ENCODE measurements at places on chromosomes 3 and 15.

- no peaks in the 10 kb centered on the region for H3K36me3 ChIP-seq
- H3K27ac ChIP-seq, result no peak overlapping the region
- no peak for DNase-seq
- no peaks in the 10 kb centered on the region for H3K27me3 ChIP-seq
- no peaks in the 10 kb centered on the region for H3K4me1 ChIP-seq
- H3K4me3 ChIP-seq, result no peak overlapping the region
Observed at GRCh38 chr15:88986949-88987590, 73.9 kb upstream of the MFGE8 start.

DNA sequence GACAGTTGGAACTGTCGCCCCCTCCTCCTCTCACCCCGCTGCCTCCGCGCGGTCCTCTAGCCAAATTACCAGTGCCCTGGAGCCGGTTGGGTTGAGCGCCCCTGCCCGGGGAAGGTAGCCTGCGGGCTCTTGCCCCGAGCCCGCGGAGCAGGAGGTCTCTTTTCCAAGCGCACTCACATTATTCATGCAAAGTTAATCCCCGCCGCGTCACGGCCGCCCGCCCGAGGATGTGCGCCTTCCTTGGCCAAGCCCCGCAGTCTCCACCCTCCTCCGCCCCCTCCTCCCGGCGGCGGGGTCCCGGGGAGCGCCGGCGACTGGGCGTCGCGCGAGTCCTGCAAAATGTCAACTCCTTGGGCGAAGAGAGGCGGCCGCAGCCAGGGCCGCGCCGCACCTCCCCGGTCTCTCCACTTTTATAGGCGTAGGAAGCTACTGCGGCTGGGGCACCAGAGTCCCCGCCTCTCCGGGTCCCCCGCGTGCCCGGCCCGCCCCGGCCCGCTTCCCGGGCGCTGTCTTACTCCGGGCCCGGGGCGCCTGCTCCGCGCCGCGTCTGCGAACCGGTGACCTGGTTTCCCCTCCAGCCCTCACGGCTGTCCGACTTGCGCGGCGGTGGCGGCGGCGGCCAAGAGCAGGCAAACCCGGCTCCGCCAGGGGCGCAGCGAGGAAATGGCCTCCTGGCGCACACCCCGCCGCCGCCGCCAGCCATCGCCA is at the start of gene THRB:
TSS of gene THRB (minus strand) at position 233 of the 708 bp plus-strand sequence.
- H3K27ac ChIP-seq, result peak within 1 kb of the TSS; percentile 91
- peak; percentile 73 for DNase-seq
- no peaks in the 10 kb centered on the region for H3K4me1 ChIP-seq
- H3K27me3 ChIP-seq, result peaks cover 10% of the 10 kb centered on the region
- H3K4me3 ChIP-seq, result peak within 1 kb of the TSS; percentile 61

GRCh38 chr15:95929232-95929846 is 401.2 kb upstream of the NR2F2 start:
- no peak for DNase-seq
- H3K27ac ChIP-seq, result no peak overlapping the region
- no peaks in the 10 kb centered on the region for H3K4me1 ChIP-seq
- no peak overlapping the region for H3K4me3 ChIP-seq

GRCh38 chr15:52699457-52699856 is 20.3 kb upstream of the ATOSA start:
- no peak overlapping the region for H3K4me3 ChIP-seq
- DNase-seq, result no peak
- no peaks in the 10 kb centered on the region for H3K36me3 ChIP-seq

DNA sequence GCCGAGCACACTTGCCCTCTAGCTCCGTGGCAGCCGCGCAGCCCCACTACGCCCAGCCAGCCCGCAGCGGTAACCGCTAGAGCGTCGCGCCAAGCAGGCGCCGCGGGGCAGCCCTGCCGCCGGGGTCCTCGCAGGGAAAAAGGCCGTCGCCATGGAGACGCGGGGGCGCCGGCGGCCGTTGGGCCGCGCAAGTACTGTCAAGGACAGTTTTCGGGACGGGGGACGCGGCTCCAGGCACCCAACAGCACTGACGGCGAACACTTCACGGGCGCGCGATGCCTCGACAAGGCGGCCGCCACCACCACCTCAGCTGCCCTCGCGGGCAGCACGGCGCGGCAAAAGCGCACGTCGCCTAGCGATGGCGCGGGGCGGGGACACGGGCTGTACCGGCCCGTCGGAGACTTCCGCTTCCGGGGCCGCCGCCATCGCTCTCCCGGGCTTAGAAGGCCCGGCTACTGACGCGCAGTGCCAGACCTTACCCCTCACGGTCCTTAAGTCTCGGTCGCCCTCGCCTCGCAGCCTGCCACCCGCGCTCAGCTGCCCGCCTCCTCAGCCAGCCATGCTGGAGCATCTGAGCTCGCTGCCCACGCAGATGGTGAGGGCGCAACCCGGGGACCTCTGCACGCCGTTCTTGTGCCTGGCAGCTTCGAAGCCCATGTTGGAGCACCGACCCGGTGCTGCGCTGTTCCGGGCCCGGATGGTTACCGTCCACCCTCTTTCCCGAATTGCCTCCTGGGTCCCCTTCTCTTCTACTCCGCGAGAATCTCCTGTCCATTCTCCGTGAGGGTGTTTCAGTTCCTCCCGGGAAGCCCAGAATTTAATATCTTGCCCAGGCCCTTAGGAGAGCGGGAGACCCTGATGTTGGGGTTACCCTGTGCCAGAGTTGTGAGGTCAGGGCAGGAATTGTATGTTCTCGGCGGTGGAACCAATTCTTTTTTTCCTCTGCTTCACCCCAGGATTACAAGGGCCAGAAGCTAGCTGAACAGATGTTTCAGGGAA is at the start of the genes GLT8D1 and SPCS1:
TSS of gene GLT8D1 (minus strand) at position 104 of the 999 bp plus-strand sequence. CDS start 5,331 bp downstream, outside the sequence.
TSS of gene SPCS1 (plus strand) at position 419 of the 999 bp plus-strand sequence. CDS start at position 560, 141 bp downstream.
- H3K27me3 ChIP-seq, result no peaks in the 10 kb centered on the region
- DNase-seq, result peak; percentile 87
- H3K4me1 ChIP-seq, result peaks cover 20% of the 10 kb centered on the region
- no peaks in the 10 kb centered on the region for H3K36me3 ChIP-seq
- H3K27ac ChIP-seq, result peak within 1 kb of the TSS; percentile 83
- H3K4me3 ChIP-seq, result peak within 1 kb of the TSS; percentile 99
